CD8-positive, alpha-beta memory T cell (primary cell): ENCODE measurements at places on chromosomes 11 and 22.

DNA sequence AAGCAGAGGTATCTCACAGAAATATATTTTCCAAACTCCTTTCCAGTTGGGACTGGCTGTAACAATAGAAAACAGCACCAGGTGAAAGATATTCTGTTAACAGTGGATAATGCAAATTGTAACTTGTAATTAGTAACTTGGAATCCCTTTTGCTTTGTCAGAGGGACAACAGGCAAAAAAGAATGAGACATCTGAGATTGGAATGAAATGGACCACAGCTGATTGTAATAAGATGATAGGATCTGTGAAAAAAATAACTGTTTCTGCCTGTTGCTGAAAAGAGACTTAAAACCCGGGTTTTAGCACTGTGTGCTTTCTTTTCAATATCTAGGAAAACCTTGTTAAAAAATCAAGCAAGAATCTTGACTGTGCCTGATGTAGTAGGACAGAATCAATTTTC is 655.7 kb downstream of the METTL15 start:
- no peak for DNase-seq

DNA sequence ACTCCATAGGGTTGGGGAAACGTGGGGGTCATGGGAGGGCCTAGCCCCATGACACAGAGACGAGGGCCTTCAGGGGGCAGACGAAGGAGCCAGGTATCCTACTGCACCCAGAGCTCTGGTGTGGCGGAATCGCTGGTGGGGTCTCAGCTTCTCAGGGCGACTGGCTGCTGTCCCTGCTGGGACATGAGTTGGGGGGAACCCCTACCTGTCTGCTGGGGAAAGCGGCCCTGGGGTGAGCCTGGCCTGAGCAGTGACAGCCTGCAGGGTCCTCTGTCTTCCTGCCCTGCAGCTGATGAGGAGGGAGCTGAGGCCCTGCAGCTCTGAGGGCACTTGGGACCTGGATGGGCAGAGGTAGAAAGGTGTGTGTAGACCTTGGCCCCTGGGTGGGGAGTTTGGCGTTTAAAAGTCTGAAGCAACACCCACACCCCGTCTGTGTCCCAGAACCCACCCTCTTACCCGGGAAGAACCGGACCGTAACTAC is 33.6 kb upstream of the GRAMD4 start:
- no peak for DNase-seq

- DNase-seq, result no peak
Measured at GRCh38 chr11:128629516-128630106, 42.3 kb upstream of the ETS1 start.

DNA sequence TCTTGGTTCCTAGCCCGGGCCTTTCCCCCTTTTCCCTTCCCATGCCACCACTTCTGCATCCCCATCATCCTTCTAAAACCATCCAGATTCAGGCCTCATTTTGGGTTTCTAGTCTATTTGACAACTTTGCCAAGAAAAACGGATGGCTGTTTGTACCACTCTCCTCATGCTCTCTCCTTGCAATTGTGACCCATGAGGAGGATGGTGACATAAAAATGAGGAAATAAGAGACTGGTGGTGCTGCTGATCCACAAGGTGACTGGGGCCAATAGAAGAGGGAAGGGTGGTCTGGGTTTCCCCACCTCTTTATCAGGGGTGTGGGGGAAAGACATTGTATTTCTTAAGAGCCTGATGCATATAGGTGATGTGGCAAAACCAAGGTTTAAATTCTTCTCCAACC is 1.0 kb downstream of the MS4A4A start:
- no peak for DNase-seq

DNA sequence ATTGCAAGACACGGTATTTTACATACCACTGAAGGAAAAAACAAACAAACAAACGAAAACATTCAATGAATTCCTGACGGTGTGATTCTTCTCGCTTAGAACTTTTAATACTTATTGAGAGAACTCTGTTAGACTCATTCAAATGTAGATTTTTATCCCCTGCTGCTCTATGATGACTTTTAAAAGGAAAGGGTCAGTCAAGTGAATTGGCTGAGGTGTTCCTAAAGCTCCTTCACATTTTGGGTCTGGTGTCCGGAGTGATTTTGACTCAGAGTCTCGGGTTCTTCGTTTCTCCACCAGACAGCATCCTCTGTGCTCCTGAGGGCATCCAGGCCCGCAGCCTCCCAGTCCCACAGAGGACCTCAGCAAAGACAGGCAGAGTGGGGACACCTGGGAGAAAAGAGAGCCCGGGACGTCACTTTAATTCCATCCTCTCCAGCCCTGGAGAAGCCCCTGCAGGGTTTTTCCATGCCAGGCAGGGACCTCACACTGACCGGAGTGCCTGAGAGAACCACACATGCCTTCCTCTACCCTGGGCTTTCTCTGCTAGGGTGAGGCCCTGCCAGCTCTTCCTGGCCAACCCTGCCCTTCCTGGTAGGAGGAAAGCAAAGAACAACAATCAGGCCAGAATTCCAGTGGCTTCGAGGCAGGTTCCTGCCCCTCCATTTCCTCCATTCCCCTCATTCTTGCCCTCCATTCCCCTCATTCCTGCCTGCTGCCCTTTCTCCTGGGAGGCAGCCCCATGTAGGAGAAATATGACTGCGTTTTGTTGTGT is 1.4 kb upstream of the CSF2RB start:
- DNase-seq, result no peak
